ENCODE measurements at places on chromosomes 2 and 18.

DNA sequence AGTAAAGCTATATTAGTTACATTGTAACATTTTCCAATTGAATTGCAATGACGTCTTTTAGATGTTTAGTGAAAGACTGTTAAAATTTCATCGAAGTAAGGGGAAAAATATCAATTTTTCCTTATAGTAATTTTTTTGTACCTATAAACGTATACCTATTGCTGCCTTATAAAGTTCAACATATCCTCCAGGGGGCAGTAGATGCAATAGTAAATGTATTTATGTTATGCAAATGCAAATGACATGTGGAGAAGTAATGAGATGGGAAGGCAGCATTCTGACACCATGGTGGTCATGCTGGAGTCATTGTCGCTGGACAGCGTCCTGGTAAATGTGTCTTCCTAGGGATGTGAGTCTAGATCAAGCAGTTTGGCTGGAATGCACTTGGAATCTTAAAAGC, 38.7 kb downstream of the MSTN start:
- DNase-seq, result peak; percentile 45

- DNase-seq, result peak; percentile 91
Observed at GRCh38 chr2:191846515-191847476, at the start of gene CAVIN2. Gene CAVIN2, minus strand, starts transcription at chr2:191847088. Its CDS starts 163 bp downstream, at chr2:191846925.

- no peak for DNase-seq
Observed at GRCh38 chr2:169300636-169301530, 61.5 kb downstream of the LRP2 start.

DNA sequence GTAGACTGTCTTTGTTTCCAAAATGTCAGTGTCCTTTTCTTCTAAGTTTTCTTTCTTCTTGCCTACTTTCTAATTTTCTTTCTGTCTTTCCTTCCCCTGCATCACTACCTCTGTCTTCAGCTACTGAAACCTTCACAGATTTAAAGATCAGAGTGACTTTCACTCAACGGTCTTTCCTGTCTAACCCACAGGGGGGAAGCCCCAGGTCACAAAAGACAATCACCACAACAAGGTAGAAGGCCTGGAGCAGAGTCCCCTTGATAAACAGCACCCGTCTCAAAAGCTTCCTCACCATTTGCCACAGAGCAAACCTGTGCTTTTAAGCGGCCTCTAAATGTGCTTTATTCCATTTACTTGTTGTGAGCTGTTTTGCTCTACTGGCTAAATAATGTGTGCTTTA, 665.4 kb downstream of the BCL11A start:
- no peak for DNase-seq

GRCh38 chr2:98296440-98296839, 49.8 kb upstream of the CNGA3 start:
- DNase-seq, result no peak

DNA sequence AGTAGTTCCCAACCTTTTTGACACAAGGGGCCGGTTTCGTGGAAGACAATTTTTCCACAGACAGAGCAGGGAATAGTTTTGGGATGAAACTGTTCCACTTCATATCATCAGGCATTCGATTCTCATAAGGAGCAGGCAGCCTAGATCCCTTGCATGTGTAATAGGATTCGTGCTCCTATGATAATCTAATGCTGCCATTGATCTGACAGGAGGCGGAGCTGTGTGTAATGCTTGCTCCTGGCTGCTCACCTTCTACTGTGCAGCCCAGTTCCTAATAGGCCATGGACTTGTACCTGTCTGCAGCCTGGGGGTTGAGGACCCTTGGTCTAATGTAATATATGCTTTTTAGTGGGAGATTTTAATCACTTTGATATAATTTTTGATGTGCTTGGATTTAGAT, 188.7 kb upstream of the KLHL14 start:
- no peak for DNase-seq

DNA sequence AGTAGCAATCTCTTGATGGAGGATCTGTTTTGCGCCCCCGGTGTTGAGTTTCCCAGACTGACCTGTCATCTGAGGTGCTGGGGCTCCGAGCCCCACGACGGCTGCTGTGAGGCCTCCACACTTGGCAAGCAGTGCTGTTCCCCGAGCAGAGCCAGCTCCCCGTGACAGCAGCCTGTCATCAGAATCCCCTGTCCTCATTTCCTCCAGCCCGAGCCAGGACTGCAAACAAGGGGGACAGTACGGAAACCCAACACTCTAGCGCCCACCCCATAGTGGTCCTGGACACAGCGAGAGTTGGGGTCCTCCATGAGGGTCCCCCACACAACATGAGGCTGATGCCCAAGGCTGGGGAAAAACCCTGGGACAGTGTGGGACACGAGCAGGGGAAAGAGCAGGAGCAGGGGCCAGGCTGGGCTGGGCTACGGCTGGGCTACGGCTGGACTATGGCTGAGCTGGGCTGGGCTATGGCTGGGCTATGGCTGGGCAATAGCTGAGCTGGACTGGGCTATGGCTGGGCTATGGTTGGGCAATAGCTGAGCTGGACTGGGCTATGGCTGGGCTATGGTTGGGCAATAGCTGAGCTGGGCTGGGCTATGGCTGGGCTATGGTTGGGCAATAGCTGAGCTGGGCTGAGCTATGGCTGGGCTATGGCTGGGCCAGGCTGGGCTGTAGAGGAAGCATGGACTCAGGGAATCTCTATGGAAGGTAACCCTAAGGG, 1.5 kb upstream of the KLHL30 start:
- DNase-seq, result peak; percentile 37

- DNase-seq, result no peak
Observed at GRCh38 chr2:120301284-120301683, 44.7 kb upstream of the INHBB start.

- no peak for DNase-seq
Observed at GRCh38 chr2:12293874-12294273, 422.9 kb upstream of the TRIB2 start.

DNA sequence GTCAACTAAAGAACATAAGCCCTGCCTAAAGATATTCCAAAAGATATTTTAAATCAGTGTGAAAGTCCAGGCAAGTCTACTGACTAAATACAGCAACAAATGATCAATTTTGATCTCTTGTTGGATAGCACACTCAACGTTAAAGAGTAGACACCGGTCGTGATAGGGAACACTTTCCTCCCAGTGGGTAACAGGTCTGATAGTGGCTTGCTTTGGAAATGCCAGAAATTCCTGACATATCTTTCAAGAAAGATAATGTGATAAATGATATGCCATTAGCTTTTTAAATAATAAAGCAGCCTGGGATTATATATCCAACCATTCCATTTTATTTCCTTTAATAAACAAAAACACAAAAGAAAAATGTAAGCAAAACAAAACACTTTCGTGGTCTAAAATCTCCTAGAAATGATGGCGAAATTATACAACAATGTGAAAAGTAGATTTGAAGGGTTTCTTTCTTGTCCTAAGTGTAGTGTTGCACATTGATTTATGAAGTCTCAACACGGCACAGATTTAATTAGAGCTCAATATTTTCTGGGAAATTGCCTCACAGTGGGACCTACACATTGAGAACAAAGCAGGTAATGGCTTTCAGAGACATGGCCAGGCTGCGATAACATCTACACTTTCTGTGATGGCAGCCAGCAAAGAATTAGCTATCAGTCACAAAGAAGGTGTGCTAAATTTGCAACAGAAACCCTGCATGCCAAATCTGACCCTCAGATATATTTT, 158.6 kb downstream of the PPP1R1C start:
- no peak for DNase-seq

- DNase-seq, result no peak
Observed at GRCh38 chr2:223494942-223495341, 107.2 kb downstream of the SCG2 start.

- peak; percentile 94 for DNase-seq
Observed at GRCh38 chr2:119240311-119241204, 16.9 kb downstream of the STEAP3 start.

GRCh38 chr2:179129574-179130238, 79.8 kb upstream of the CCDC141 start:
- no peak for DNase-seq

- no peak for DNase-seq
Observed at GRCh38 chr18:21684731-21685130, 19.8 kb downstream of the ABHD3 start.

GRCh38 chr2:101121174-101121573, 30.0 kb downstream of the TBC1D8 start:
- DNase-seq, result no peak

DNA sequence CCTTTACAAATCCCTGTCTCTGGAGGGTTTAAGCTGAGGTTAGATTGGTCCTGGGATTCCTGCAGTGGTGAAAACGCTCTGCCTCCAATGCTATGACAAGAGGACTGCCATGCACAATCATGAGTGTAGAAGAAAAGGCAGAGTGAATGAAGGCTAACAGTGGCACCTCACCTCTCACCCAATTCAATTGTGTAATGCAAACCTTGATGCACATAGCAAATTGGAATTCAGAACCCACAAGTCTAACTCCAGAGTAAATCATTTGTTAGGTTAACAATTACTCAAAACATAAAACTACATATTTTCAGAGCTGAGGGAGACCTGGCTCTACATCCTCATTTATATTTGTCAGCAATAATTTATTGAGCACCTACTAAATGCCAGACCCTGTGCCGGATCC, 1.8 kb downstream of the TGFBRAP1 start:
- no peak for DNase-seq

DNA sequence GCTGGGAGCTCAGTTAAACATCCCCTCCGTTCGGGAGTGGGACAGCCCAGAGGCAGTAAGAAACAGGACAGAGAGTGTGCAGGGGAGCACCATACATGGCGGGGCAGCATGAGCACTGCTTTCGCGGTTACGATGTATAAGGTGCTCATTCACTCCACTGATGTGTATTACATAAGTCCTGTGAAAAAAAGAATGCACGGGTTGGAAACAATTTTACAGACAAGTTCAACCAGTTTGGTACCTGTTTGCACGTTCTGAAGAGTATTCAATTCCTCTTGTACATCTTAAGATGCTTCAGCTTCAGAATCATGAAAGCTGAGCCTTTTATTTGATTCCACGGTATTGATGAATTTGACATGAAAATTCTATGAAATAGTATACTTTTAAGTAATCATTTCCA, 97.8 kb upstream of the NETO1 start:
- DNase-seq, result no peak

- peak; percentile 26 for DNase-seq
Observed at GRCh38 chr2:148926291-148926961, 51.4 kb downstream of the KIF5C start.

DNA sequence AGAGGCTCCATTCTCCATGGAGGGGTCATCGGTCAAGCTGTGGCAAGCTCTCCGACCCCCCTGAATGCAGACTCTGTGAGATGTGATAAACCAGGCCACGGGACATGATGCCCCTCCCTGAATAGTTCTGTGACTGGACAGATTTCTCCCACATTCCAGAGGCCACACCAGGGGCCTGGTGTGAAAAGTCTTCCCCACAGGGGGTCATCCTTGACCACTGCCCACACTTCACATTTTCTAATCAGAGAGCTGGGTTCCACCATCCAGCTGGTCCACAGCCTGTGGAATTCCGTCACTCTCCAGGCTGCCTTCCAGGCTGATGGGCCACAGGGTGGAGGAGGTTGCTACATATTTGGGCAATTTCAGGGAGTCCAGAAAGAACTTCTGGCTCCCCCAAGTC, 51.3 kb upstream of the CYRIA start:
- DNase-seq, result no peak

DNA sequence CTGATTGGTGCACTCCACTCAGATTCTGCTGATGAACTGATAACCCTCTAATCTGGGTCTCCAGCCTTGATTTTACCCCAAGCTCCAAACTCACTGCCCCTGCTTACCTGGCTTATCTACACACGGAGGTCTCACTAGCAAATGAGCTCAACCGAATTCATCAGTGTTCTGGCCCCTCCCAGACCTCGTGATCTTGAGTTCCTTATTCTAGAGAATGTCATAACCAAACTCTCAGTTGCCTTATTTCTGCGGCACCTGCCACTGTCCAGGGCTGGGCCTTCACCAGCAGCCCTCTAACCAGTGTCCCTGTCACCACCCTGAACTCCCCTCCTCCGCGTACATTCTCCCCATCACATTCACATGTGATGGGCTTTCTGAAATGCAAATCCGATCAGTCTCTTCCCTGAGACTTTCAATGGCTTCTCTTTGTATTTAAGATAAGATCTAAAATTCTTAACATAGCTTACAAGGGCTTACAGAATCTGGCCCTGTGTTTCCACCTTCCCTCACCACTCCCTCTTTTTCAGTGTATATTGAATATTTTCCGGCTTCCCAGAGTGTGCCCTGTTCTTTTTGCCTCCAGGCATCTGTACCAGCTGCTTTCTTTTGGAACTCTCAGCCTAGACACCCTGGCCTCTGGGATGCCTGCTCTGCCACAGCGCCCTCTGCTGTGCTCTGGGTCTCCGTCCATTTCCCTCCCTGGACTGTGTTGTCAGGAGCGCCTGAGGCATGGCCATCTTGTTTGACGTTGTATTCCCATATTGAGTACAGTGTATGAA, 31.1 kb downstream of the NAB1 start:
- peak; percentile 43 for DNase-seq

DNA sequence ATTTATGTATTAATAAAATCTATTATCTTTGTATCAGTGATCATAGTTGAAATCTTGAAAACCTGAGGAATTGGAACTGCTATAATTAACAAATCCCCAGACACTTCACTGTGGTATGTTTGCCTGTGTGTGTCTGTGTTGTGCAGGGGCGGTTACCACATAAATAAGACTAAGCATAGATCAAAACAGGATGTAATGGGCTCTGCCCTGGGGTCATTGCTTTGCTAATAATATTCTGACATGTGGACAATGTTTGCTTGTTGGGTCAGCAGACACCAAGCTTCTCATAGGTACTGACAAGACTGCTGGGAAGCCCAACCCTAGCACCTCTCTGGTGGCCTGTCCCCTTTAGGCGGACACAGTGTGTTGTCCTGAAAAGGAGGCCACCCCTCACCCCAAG, 35.8 kb upstream of the DOK6 start:
- no peak for DNase-seq

Data from H4 (cell line).